ENCODE measurements at places on chromosomes 6 and 20. TPM values are rescaled to one million over a fixed set of nuclear protein-coding genes. Genes with fewer than 3 reads are reported as not detected.

The CD93 gene
- total RNA-seq: 33.4 TPM

- no peak for DNase-seq
- no peak overlapping the region for H3K4me3 ChIP-seq
- H3K27me3 ChIP-seq: no peaks in the 10 kb centered on the region
- peaks cover 36% of the 10 kb centered on the region for H3K4me1 ChIP-seq
These were observed 41.9 kb downstream of the TRAM2 start for GRCh38 chr6:52534966-52535390.

DNA sequence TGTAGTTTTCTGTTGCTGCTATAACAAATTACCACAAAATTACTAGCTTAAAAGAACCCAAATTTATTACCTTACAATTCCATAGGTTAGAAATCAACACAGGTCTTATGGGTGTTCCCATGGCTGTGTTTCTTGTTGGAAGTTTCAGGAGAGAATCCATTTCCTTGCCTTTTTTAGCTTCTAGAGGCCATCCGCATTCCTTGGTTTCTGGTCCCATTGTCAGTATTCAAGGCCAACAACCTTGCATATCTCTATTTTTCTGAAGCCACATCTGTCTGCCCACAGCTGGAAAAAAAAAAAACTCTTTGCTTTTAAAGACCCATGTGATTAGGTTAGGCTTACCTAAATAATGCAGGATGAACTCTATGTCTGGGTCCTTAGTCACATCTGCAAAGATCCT lies 129.7 kb upstream of the SAMD5 start:
- H3K27ac ChIP-seq: no peak overlapping the region
- no peak for DNase-seq
- H3K36me3 ChIP-seq: no peaks in the 10 kb centered on the region
- no peaks in the 10 kb centered on the region for H3K27me3 ChIP-seq

GRCh38 chr6:20915156-20915555 lies 380.9 kb downstream of the CDKAL1 start:
- no peak overlapping the region for H3K4me3 ChIP-seq
- H3K27me3 ChIP-seq: no peaks in the 10 kb centered on the region
- H3K36me3 ChIP-seq: no peaks in the 10 kb centered on the region
- no peaks in the 10 kb centered on the region for H3K4me1 ChIP-seq
- H3K27ac ChIP-seq: no peak overlapping the region

The RGL2 gene
- total RNA-seq: 58.4 TPM

GRCh38 chr6:5063617-5064016 lies 21.5 kb upstream of the PPP1R3G start:
- H3K4me3 ChIP-seq: no peak overlapping the region
- H3K27me3 ChIP-seq: no peaks in the 10 kb centered on the region
- no peaks in the 10 kb centered on the region for H3K36me3 ChIP-seq
- H3K4me1 ChIP-seq: no peaks in the 10 kb centered on the region

- no peaks in the 10 kb centered on the region for H3K27me3 ChIP-seq
- no peak overlapping the region for H3K27ac ChIP-seq
- H3K4me3 ChIP-seq: no peak overlapping the region
- H3K36me3 ChIP-seq: no peaks in the 10 kb centered on the region
- no peak for DNase-seq
These were observed 224.9 kb upstream of the QKI start for GRCh38 chr6:163189609-163190008.

The DPPA5 gene
- total RNA-seq: not detected

DNA sequence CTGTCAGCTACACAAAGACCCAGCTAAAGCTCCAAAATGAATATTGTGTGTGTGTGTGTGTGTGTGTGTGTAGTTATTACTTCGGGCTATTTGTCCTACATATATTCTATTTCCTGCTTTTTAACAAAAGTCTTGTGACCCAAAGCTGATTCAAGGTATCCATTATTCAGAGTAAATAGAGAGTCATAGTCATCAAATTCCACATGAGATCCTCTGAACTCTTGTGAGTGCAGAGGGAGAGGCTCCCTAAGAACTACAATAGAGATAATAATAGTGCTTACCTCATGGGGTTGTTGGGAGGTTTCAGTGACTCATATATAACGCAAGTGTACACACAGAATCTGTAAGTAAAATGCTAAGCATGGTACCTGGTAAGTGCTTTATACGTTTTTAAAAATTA lies 95.6 kb upstream of the SHLD1 start:
- H3K27ac ChIP-seq: no peak overlapping the region
- no peaks in the 10 kb centered on the region for H3K27me3 ChIP-seq
- H3K4me1 ChIP-seq: peaks cover 23% of the 10 kb centered on the region
- no peak overlapping the region for H3K4me3 ChIP-seq

GRCh38 chr6:165184192-165184979 lies 125.0 kb downstream of the C6orf118 start:
- no peak overlapping the region for H3K27ac ChIP-seq
- no peaks in the 10 kb centered on the region for H3K4me1 ChIP-seq
- no peak for DNase-seq

The NQO2 gene
- total RNA-seq: 42.4 TPM

The POM121L2 gene
- not detected for total RNA-seq

DNA sequence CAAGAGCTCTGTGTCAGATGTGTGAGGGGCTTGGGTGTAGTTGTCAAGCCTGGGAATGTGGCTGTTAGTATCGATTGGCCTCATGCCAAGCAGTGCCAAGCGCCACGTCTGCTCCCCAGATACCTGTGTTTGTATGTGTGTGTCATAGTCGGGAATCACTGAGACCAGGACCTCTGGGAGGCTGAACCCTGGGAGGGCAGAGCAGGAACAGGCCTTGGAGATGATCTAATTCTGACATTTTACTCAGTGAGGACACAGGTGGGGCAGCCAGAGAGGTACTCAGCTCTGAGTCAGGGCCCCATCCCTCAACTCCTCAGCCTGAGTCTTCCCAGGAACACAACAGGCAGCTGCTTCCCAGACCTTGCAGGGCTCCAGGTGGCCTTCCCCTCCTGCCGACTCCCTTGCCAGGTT lies 51.2 kb upstream of the FANCE start:
- H3K27ac ChIP-seq: no peak overlapping the region
- no peak overlapping the region for H3K4me3 ChIP-seq
- no peaks in the 10 kb centered on the region for H3K36me3 ChIP-seq
- peaks cover 10% of the 10 kb centered on the region for H3K4me1 ChIP-seq
- no peaks in the 10 kb centered on the region for H3K27me3 ChIP-seq

- no peak overlapping the region for H3K4me3 ChIP-seq
- no peak for DNase-seq
- H3K4me1 ChIP-seq: no peaks in the 10 kb centered on the region
- H3K27me3 ChIP-seq: peaks cover 7% of the 10 kb centered on the region
- no peak overlapping the region for H3K27ac ChIP-seq
These were observed 8.8 kb upstream of the PCMTD2 start for GRCh38 chr20:64246616-64247306.

- H3K27me3 ChIP-seq: no peaks in the 10 kb centered on the region
- H3K4me3 ChIP-seq: no peak overlapping the region
- peaks cover 17% of the 10 kb centered on the region for H3K4me1 ChIP-seq
- no peak for DNase-seq
- H3K27ac ChIP-seq: no peak overlapping the region
These were observed 7.3 kb downstream of the ECI2 start for GRCh38 chr6:4128072-4128471.

- no peaks in the 10 kb centered on the region for H3K36me3 ChIP-seq
- H3K4me3 ChIP-seq: no peak overlapping the region
- no peak for DNase-seq
These were observed 106.3 kb downstream of the BCAS1 start for GRCh38 chr20:53964067-53964466.

- no peak for DNase-seq
- H3K4me3 ChIP-seq: no peak overlapping the region
- no peaks in the 10 kb centered on the region for H3K36me3 ChIP-seq
- no peak overlapping the region for H3K27ac ChIP-seq
- H3K27me3 ChIP-seq: peaks cover 4% of the 10 kb centered on the region
These were observed 112.6 kb downstream of the DCDC2 start for GRCh38 chr6:24245275-24245674.

DNA sequence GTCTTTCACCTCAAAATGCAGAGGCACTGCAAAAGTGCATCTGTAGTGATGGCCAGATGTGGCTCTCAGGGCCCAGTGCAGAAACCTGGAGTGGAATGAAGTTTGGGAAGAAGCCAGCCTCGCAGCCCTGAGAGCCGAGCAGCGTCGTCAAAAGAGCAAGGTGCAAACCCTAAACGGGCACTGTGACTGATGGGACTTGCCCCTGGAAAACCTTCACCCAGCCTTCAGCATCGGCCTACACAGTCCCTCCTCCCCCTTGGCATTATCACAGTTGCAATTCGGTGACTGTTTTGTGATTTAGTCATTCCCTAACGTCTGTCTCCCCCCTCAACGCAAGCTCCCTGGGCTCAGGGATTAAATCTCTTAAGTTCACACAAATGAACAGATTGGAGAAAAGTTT lies 38.6 kb downstream of the TAF4 start:
- no peaks in the 10 kb centered on the region for H3K36me3 ChIP-seq
- peaks cover 48% of the 10 kb centered on the region for H3K4me1 ChIP-seq
- H3K27me3 ChIP-seq: no peaks in the 10 kb centered on the region
- no peak for DNase-seq
- H3K4me3 ChIP-seq: no peak overlapping the region

- H3K36me3 ChIP-seq: no peaks in the 10 kb centered on the region
- DNase-seq: no peak
- no peaks in the 10 kb centered on the region for H3K27me3 ChIP-seq
- peak overlapping the region; percentile 93 for H3K27ac ChIP-seq
- H3K4me3 ChIP-seq: peak overlapping the region; percentile 91
These were observed 401 bp upstream of the PHF3 start for GRCh38 chr6:63635215-63635587.

- H3K27me3 ChIP-seq: no peaks in the 10 kb centered on the region
- DNase-seq: no peak
- no peaks in the 10 kb centered on the region for H3K4me1 ChIP-seq
- no peak overlapping the region for H3K4me3 ChIP-seq
These were observed 148.7 kb upstream of the JARID2 start for GRCh38 chr6:15096894-15097837.

GRCh38 chr20:47117371-47117770 lies 222.7 kb downstream of the EYA2 start:
- no peak for DNase-seq
- peak overlapping the region; percentile 70 for H3K27ac ChIP-seq
- H3K4me1 ChIP-seq: peaks cover 22% of the 10 kb centered on the region
- no peaks in the 10 kb centered on the region for H3K27me3 ChIP-seq

DNA sequence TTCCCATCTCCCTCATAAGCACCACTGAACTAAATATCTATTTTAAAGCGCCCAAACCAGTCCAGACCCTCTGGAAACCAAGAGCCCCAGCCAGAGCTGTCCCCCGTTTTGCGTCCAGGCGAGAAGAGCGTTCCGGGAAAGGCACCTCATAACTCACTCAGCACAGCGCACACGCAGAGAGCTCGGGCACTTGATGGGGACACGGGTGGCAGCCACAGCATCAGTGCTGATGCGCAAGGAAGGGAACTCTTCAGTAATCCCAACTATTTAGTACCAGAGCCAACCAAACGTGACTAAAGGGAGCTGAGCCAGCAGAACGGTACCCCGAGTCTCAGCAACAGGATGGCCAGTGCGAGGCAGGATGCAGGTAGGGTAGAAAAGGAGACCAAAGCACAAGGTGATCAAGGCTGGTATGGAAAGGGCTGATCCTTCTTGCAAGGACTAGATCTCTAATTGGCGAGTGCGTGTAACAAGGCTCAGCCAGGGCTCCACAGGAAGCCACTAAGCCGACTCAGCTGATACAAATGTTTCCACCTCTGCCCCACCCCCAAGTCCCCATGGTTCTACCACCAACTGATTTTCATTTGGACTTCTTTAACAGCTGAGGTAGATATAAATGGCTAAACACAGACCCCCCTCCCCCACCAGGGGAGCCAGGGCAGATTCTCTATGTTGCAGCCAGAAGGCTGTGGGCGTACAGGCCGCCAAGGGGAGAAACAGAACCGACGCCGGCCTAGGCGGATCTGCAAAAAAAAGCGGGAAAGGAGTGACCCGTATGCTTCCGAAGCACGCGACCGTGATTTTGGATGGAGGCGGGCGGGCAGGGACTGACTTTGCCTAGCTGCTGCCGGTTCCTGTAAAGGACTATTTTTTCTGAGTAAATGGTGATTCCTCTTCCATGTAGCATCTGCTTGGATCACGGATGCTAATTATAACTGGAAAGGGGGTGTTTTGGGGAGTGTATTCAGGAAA lies 183.5 kb upstream of the COL21A1 start:
- no peak overlapping the region for H3K4me3 ChIP-seq
- no peaks in the 10 kb centered on the region for H3K4me1 ChIP-seq
- no peak for DNase-seq
- no peak overlapping the region for H3K27ac ChIP-seq

- no peak for DNase-seq
- H3K36me3 ChIP-seq: no peaks in the 10 kb centered on the region
- no peak overlapping the region for H3K27ac ChIP-seq
- H3K4me1 ChIP-seq: no peaks in the 10 kb centered on the region
These were observed 29.3 kb downstream of the HSF2 start for GRCh38 chr6:122428781-122429180.

The TRIM10 gene
- total RNA-seq: not detected

The SPTLC3 gene
- 8.4 TPM for total RNA-seq

- H3K36me3 ChIP-seq: no peaks in the 10 kb centered on the region
- H3K4me3 ChIP-seq: peak overlapping the region; percentile 27
- no peak for DNase-seq
- H3K27me3 ChIP-seq: no peaks in the 10 kb centered on the region
- H3K4me1 ChIP-seq: peaks cover 6% of the 10 kb centered on the region
- no peak overlapping the region for H3K27ac ChIP-seq
These were observed 437.0 kb downstream of the BTBD3 start for GRCh38 chr20:12354725-12355124.

The PTPRA gene
- 26.6 TPM for total RNA-seq

GRCh38 chr6:148263961-148264360 lies 78.7 kb upstream of the SASH1 start:
- H3K4me3 ChIP-seq: no peak overlapping the region
- no peaks in the 10 kb centered on the region for H3K27me3 ChIP-seq
- H3K4me1 ChIP-seq: no peaks in the 10 kb centered on the region
- H3K36me3 ChIP-seq: no peaks in the 10 kb centered on the region
- no peak for DNase-seq

DNA sequence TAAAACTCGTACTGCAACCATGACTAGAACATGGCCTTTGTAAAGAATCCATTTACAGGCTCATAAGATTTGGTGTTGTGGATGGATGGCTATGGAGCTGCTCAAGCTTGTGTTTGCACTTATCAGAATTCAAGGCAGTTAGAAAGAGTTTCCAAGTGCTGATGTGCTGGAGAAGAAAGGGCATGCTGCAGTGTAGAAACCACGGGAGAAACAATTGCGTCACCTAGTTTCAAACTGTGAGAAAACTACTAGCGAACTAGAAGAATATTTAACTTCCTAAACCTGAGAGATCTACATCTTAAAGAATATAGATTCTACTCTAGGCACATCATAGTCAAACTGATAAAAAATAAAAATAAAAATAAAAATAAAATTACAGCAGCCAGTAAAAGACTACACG lies 116.2 kb downstream of the SGK1 start:
- no peak overlapping the region for H3K27ac ChIP-seq
- no peaks in the 10 kb centered on the region for H3K4me1 ChIP-seq
- DNase-seq: no peak
- no peaks in the 10 kb centered on the region for H3K36me3 ChIP-seq
- H3K27me3 ChIP-seq: no peaks in the 10 kb centered on the region
- H3K4me3 ChIP-seq: no peak overlapping the region

Data from heart right ventricle (tissue), 16 donors.